ENCODE measurements at places on chromosomes 11 and 22.
A peak's percentile ranks its signal among the peaks of the same experiment; 100 is the strongest.

- ATAC-seq: no peak
Observed at GRCh38 chr22:24723111-24723510, 51.4 kb downstream of the PIWIL3 start.

DNA sequence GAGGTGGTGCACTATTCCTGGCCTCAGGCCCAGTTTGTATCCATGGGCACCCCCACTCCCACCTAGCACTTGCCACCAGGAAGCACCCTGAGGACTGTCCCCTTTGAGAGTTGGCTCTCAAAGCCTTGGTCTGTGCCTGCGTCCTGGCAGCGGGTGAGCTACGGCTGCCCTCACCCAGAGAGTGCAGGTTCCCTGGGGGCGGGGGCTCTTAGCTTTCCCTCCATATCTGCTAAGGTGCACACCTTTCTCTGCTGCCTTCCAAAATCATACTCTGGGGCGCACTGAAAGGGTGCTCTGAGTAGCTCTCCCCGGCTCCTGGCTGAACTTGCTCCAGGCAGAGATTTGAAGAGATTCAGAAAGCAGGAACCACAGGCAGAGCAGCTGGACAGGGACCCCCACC, 7.1 kb downstream of the KCNQ1 start:
- ATAC-seq: no peak

- ATAC-seq: no peak
Observed at GRCh38 chr11:134071306-134071705, 2.4 kb downstream of the JAM3 start.

DNA sequence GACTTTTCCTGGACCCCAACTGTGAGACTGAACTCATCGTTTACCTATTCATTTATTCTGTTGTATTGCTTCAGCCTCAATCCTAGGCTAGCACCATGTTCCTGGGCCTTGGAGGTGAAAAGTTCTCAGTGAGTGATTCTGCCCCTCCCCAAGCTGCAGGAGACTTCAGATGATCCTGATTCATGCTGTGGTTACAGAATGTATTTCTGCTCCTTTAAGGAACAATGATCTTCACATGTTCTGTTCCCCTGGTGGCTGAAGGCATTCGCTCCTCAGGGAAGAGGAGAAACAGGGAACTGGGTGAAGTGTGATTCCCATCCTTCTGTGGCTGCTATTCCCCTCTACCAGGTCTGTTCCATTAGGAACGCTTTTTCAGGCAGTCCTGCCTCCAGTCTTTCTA, 2.4 kb downstream of the OR52E1 start:
- no peak for ATAC-seq

DNA sequence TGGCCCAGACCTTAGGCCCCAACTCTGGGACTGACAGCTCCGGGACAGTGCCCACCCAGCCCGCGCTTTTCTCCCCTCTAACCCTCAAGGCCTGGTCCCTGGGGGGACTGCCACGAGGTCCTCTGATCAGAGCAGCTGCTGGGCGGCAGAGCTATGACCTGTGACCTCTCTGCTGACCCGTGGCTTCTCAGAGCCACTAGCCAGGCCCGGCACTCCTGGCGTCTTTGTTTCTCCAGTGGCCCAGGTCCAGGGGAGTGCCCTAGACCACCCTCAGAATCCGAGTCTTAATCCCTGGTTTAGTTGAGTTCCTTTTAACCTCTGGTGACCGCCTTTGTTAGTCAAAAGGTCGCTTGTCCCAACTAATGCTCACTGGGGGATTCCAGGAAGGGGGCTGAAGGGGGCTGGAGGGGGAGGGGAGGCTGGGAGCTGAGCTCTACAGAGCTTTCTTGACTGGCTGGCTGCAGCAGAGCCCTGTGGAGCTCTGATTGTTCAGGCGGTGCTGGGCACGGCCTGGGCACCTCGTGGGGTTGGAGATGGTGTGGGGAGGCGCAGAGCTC, 1.2 kb downstream of the FBLN1 start:
- peak; percentile 33 for ATAC-seq

GRCh38 chr11:59253001-59253400, 40.3 kb upstream of the MPEG1 start:
- ATAC-seq: no peak

DNA sequence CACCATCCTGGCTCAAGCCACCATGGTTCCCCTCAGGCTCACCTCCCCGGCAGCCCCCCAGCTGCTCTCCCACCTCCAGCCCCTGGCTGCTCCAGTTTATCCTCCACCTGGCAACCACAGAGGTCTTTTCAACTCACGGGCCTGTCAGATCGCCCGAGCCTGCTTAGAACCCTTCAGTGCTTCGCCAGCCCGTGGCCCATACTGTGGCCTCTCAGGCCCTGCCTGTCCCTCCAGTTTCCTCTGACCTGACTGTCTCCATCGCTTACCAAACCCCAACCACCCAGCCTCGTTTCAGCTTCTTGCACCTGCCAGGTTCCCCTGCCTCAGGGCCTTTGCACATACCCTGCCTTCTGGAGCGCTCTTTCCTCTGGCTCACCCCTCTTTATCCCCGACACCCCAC, 6.9 kb downstream of the KCNC1 start:
- ATAC-seq: no peak

DNA sequence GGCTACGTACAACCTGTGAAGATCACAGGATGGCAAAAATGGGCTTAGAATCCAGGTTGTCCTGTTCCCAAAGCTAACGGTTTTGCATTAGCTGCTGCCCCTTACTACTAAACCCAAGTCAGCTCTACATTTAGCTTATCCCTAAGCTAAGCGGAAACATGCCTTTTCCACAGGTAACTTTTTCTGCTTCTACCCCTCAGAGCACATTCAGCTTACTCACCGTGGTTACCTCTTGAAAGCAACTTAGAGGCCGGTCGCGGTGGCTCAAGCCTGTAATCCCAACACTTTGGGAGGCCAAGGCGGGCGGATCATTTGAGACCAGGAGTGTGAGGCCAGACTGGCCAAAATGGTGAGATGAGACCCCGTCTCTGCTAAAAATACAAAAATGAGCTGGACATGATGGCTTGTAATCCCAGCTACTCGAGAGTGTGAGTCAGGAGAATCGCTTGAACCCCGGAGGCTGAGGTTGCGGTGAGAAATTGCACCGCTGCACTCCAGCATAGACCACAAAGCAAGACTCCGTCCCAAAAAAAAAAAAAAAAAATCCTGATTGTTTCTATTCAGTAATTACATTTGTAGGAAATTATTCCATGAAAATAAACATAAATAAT, 790 bp upstream of the TMEM41B start:
- no peak for ATAC-seq

- peak; percentile 89 for ATAC-seq
Observed at GRCh38 chr11:79431535-79431934, 9.3 kb downstream of the TENM4 start.

- no peak for ATAC-seq
Observed at GRCh38 chr11:85182441-85183387, 444.4 kb downstream of the DLG2 start.

DNA sequence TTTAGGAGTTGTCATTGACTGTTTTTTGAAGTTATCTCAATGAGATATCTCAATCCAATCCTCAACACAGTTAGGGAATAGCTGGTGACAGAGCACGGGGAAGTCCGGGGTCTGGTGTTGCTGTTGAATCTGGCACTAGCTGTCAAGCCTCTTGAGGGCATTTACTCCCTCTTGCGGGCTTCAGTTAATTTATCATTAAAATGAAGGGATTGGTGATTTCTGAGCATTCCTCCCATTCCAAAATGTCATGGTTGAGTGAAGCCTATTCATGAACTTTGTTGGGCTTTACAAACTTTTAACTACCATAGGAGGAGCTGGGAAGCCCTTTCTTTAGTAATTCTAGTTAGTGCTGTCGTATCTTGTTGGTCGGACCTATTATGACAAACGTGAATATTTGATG, 40.2 kb downstream of the UVRAG start:
- no peak for ATAC-seq

DNA sequence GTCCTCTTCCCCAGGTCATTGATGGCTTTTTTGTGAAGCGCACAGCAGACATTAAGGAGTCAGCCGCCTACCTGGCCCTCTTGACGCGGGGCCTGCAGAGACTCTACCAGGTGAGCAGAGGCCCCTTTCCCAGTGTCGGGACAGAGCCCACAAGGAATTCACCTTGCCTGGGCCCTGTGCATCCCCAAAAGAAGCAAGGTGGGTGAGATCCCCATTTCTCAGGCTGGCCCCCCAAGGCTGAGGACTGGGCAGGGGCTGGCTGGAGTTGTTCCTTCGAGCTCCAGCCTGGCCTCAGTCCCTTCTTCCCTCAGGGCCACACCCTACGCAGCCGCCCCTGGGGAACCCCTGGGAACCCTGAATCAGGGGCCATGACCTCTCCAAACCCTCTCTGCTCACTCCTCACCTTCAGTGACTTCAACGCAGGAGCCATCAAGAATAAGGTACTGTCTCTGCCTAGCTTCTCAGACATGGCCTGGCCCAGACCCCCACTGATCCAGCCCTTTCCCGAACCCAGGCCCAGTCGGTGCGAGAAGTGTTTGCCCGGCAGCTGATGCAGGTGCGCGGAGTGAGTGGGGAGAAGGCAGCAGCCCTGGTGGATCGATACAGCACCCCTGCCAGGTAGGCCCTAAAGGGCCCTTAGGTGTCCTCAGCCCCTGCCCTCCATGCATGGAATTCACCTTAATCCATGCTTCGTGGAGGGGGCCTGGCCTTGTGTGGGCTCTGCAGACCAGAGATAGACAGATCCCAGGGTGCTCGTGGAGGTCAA, 4.7 kb downstream of the MUS81 start:
- no peak for ATAC-seq

GRCh38 chr22:42350373-42350772, 79.9 kb upstream of the TCF20 start:
- ATAC-seq: no peak

GRCh38 chr22:19846620-19847344, 7.9 kb downstream of the GNB1L start:
- ATAC-seq: no peak

- peak; percentile 29 for ATAC-seq
Observed at GRCh38 chr11:469684-470560, 19.8 kb downstream of the PTDSS2 start.

GRCh38 chr11:2459016-2459725, 14.4 kb downstream of the KCNQ1 start:
- peak; percentile 24 for ATAC-seq

DNA sequence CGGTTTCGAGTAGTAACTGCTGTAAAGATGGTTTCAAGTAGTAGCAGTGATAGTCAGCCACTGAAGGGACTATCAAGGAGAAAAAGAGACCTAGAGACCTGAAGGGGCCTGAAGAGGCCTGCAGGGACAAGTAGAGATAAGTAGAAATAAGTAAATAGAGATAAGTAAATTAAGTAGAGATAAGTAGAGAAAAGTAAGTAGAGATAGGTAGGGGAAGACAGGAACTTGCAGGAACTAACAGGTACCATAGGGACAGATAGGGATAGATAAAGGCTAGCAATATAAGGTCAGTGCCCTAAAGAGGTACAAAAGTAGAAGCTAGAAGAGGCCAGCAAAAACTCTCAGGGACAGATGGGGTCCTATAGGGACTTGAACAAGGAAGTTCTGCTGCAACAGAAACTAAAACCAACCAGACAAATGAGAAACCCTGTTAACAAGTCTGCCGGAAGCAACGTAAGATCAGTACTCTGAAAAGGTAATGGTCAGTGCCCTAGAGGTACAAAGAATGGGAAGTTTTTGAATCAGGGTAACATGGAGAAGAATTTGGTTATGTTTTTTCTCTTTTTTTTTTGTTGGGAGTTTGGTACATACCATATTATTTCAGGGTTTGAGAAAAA, 9.6 kb upstream of the SC5D start:
- ATAC-seq: no peak

GRCh38 chr11:7485186-7486097, at the start of gene OLFML1:
TSS of gene OLFML1 (plus strand) at chr11:7485506. CDS start at chr11:7485876, 370 bp downstream.
- no peak for ATAC-seq

GRCh38 chr11:118644496-118644895, 35.0 kb downstream of the TREH start:
- no peak for ATAC-seq

GRCh38 chr11:44235765-44236201, 74.2 kb downstream of the ALX4 start:
- ATAC-seq: no peak

DNA sequence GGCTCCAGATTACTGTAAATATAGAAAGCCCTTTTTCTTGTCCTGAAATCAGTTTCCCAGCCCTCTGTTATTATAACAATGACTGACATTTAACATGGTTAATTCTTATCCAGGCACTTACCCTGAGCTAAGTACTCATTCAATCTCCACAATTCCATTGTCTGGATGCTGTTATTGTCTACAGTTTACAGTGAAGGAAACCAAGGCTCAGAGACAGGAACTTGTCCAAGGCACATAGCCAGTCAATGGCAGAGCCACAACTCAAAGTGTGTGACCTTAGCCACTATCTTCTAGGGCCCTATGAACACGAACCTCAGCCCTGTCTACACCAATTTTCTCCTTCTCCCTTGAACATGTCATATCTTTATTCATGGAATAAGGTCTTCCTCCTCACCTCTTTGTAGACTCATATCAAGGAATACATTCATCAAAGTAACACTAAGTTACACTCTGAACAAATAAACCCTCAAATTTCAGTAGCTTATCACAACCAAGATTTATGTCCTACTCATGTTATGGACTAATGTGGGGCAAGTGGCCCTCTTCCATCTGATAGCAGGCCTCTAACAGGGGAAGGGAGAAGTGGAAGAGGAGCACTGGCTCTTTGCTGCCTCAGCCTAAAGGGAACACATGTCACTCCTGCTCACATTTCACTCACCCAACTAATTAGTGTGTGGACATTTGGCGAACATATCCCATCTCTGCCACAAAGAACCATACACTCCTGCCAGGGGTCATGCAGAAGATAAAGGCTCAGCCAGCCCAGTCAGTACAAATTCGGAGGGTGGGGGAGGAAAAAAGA, 39.3 kb upstream of the APLNR start:
- no peak for ATAC-seq

GRCh38 chr11:87031433-87032170, 6.1 kb upstream of the TMEM135 start:
- no peak for ATAC-seq

GRCh38 chr11:119389611-119390254, 8.2 kb upstream of the USP2 start:
- ATAC-seq: no peak

DNA sequence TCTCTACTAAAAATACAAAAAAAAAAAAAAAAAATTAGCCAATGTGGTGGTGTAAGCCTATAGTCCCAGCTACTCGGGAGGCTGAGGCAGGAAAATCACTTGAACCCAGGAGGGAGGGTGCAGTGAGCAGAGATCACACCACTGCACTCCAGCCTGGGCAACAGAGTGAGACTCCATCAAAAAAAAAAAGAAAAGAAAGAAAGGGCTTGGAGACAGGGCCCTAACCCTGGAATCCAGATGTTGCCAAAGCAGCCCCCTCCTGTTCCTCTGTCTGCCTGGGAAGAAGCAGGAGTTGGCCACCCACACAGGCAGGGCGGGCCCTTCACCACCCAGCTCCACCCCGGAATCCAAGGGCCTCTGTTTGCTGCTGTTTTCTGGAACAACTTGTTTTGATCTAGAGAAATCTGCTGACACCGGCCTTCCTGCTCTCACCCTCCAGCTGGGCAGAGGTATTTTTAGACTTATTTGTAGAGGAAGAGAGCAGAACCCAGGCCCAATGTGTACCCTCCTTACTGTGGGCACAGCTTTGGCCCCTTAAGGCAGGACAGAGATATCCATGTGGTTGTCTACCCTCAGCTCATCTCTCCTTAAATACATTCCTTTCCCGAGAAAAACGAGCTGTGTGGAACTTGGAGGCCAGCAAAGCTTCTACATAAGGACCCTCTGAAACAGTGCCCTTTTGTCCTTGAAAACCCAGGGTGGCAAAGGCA, 2.7 kb upstream of the NEAT1 start:
- ATAC-seq: peak; percentile 19
